ENCODE measurements at places on chromosomes 11 and 22.

DNA sequence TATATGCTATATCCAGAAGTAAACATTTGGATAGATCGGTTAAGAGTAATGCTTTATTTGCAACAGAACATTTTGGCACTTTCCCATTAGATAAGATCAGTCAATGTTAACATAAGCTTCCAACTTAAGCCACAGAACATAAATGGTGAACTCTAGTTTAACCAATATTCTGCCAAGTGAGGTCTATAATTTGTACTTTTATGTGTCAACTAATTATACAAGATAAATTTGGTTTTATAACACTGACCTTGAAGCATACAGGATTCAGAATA is 23.5 kb upstream of the BLID start:
- no peak for DNase-seq

GRCh38 chr22:34645375-34645774 is 420.6 kb upstream of the ISX start:
- no peak for DNase-seq

- no peak for DNase-seq
These were observed 3.4 kb downstream of the OR9Q2 start for GRCh38 chr11:58192229-58192628.

DNA sequence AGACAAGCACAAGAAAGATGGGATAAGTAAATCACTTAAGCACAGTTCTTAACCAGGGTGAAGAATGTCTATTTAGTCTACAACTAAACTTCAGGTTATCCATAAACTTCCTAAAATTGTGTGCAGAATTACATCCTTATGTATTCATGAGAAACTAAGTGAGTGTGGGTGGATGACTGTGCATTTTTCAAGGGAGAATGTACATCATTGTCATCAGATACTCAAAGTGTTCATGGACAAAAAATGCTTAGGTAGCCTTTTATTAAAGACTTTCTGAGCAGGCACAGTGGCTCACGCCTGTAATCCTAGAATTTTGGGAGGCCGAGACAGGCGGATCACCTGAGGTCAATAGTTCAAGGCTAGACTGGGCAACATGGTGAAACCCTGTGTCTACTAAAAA is 2023.8 kb downstream of the LRRC4C start:
- no peak for DNase-seq

GRCh38 chr11:118497831-118498230 is 29.4 kb upstream of the TTC36 start:
- DNase-seq = no peak

DNA sequence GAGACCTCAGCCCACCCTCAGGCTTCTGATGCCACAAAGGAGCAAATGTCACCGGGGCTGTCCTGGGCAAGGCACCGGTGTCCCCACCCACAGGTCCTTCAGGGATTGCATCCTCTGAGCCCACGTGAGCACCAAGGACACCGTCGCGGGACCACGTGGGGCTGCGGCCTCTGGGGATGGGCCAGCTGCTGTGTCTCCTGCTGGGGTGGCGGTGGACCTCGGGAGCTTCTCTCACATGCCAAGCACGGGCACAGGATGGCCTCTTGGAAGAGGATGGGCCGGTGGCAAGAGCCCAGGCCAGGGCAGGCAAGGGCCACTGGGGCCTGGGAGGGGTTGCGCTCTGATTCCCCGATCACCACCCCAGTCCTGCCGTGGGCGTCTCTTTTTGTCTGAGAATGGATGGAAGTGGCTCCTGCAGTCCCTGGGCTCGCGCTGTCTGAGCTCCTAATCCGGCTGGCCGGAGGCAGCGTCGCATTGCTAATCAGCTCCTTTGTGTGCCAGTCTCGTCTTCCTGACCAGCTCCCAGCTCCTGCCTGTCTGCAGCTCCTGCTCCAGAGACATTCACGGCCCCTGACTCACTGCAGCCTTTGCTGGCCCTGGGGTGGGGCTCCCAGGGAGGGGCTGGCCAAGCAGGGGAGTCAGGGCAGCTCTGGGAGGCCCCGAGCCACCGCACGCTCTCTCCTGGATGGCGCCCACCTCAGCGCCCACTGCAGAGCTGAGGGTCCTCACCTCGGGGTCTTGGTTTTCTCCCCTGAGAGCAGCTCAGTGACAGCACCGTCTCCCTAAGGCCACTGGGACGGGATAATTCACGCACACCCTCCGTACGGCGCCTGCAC is 146.7 kb downstream of the CTTN start:
- no peak for DNase-seq

DNA sequence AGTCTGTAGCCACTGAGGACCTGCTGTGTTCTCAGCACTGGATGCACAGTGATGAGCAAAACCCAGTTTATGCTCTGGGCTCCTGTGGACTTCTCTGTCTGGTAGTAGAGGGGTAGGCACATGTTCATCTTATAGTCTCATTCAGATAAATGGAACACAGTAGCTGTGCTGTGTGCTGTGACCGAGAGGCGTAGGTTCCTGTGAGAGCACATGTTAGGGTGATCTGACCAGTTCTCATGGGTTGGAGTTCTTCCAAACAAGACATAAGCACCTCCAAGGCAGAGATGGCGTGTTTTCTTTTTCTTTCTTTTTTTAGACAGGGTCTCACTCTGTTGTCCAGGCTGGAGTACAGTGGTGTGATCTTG is 154.8 kb upstream of the RASSF10 start:
- DNase-seq = no peak

- DNase-seq = no peak
These were observed 507.7 kb downstream of the FAM181B start for GRCh38 chr11:82225930-82226329.

GRCh38 chr22:42229455-42230149 is 40.9 kb downstream of the TCF20 start:
- DNase-seq = no peak

- DNase-seq = no peak
These were observed 9.8 kb downstream of the KRTAP5-6 start for GRCh38 chr11:1706634-1707400.

DNA sequence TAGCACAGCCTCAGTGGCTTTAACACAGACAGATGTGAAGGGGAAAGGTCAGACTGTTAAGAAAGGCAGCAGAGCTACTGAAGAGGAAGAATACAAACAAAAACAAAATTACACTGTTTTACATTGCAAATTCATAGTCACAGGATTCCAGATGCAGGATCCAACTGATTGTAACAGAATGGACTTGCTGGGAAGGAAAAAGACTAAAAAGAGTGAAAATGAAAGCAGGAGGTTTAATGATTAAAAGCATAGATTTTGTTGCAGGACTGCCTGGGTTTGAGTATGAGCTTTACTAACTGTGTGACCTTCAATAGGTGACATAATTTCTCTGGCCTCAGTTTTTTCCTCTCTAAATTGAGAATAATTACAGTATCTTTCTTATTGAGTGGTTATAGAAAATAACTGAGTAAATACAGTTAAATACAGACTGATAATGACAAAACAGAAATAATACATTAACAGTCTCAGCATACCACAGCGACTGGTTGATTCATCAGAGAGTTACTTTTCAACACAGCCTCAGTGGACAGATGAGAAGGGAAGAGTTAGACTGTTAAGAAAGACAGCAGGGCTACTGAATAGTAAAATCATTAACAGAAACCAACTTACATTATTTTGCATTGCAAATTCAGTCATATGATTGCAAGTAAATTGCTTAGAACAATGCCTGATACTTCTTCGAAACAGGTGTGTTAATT is 704.2 kb upstream of the TENM4 start:
- DNase-seq = no peak

- DNase-seq = no peak
These were observed 200.5 kb downstream of the TRIM29 start for GRCh38 chr11:119937412-119937811.

- DNase-seq = no peak
These were observed at the start of gene MN1 for GRCh38 chr22:27801616-27802345. MN1 (minus strand) TSS chr22:27801756; CDS start chr22:27800543, 1,213 bp downstream.

DNA sequence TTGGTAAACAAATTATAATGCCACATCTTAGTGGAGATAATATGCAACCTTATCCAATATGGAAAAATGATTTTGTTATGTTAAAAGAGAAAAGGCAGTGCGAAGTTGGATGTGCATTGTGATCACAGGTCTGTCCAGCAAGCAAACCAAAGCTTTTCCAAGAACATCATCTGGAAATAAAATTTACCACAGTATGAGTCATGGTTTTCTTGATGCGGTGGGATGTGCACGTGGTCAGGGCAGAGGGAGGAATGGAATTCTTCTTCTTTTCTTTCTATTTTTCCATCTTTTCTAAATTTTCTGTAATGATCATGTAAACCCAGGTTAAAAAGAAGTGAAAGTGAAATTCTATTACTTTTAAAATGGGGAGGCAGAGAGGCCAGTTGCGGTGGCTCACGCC is 169.8 kb downstream of the C11orf91 start:
- DNase-seq = no peak

DNA sequence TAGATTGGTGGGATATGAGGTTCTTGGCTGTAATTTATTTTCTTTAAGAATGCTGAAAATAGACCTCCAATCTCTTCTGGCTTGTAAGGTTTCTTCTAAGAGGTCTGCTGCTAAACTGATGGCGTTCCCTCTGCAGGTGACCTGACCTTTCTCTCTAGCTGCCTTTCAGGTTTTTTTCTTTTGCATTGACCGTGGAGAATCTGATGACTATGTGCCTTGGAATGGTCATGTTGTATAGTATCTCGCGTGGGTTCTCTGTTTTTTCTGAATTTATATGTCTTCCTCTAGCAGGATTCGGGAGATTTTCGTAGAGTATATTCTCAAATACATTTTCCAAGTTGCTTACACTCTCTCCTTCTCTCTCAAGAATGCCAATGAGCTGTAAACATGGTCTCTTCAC is 122.2 kb downstream of the DDX10 start:
- DNase-seq = no peak

DNA sequence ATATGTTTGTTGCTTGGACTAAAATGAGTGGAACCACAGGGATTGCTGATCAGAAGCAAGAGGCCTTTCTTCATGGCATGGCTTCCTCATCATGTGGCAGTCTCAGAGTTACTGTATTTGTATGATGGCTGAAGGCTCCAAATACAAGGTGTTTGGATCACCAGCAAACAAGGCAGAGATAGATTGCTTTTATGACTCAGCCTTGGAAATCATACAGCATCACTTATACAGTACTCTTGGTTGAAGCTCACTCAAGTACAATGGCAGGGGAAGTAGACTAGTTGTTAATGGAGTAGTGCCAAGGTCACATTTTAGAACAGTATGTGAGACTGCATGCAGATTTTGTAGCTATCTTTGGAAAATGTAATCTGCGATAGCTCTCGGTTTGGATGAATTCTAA is 16.6 kb downstream of the CAPRIN1 start:
- no peak for DNase-seq

GRCh38 chr11:73028611-73029010 is 113.5 kb downstream of the FCHSD2 start:
- DNase-seq = no peak

- no peak for DNase-seq
These were observed 114.0 kb downstream of the ZNF280B start for GRCh38 chr22:22394591-22394990.

DNA sequence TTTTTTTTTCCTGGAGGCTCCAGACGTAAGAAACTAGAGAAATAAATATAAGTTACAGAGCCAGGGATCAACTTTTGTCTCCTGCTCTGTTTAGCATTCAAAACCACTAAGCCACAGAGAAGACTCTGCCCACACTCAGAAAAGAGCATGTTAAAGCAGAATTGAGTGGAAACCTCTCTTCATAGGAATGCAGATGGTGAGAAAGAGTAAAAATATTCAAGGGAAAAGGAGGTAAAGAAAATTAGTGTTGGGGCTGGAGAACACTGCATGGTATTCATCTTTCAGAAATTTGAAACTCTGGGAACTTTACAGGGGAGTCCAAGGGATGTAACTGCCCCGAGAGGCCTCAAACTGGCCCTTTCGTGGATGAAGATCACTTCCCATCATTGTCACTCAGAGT is 65.1 kb downstream of the CLMP start:
- DNase-seq = no peak

GRCh38 chr11:105389952-105390351 is 219.9 kb upstream of the GRIA4 start:
- DNase-seq = no peak

GRCh38 chr11:33866936-33867335 is 24.9 kb downstream of the LMO2 start:
- DNase-seq = no peak

DNA sequence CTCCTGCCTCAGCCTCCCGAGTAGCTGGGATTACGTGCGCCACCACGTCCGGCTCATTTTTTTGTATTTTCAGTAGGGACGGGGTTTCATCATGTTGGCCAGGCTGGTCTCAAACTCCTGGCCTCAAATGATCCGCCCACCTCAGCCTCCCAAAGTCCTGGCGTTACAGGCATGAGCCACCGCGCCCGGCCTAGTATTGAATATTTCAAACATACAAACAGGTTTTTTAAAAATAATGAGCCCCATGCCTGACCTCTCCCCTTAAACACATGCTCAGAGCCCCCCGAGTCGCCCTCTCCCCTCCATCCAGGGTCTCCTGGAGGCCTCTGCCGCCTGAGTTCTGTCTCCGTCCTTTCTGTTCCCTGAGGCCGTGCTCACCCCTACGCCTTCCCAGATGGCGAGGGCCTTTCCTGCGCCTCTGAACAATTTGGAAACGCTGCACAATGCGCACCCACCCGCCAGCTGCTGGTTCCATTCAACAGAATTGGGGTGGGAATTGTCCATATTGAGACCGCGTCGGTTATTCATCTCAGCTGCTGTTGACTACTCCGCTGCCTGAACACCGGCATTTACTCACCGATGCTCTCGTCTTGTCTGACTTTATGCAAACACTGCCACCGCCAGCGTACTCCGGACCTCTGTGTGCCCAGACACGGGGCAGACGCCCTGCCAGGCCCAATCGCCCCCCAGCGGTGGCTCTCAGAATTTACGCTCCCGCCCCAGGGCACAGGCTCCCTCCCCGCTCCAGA is 13.6 kb upstream of the RNH1 start:
- DNase-seq = no peak

DNA sequence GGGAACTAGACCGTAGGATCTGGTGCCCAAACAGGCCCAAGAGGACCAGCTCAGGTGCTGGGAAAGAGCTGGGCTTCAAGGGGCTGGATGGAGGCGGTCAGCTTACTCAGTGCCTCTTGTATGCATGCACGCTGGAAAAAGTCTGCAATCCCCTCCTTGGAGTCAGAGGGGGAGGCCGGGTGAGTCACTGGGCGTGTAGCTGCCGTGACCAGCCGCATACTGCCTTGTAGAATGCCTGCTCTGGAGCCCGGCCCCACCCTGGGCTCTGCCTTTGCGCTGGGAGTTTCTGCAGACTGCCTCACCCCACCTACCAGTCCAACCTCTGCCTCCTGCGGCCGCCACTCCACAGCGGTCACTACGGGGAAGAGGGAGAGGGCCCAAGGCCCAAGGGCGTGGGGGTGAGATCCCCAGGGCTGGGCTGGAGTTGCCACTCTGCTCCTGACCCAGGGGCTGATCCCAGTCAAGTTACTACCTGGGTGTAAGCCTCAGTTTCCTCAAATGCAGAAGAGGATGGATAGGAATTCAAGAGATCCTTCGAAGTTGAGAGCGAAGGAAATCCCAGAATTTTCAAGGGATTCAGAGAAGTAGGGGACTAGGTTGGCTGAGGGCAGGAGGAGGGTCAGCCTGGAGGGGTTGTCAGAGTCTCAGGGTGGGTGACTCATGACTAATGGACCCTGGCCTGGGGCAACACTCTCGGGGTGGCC is 4.2 kb downstream of the MRGPRF start:
- DNase-seq = peak; percentile 22

Data from esophagus squamous epithelium (tissue), 5 donors.